Forelimb muscle (tissue), 1 donor: ENCODE measurements at places on chromosomes 5 and 9. TPM values are rescaled to one million over a fixed set of nuclear protein-coding genes. Genes with fewer than 3 reads are reported as not detected.

- DNase-seq = no peak
These were observed 62.9 kb upstream of the PPARGC1B start for GRCh38 chr5:149667084-149667828.

The MOCS2 gene
- 41.9 TPM for polyA plus RNA-seq

GRCh38 chr5:1112596-1113331 is 901 bp upstream of the SLC12A7 start:
- DNase-seq = no peak

- DNase-seq = no peak
These were observed 161.2 kb upstream of the CHD1 start for GRCh38 chr5:99089822-99090549.

DNA sequence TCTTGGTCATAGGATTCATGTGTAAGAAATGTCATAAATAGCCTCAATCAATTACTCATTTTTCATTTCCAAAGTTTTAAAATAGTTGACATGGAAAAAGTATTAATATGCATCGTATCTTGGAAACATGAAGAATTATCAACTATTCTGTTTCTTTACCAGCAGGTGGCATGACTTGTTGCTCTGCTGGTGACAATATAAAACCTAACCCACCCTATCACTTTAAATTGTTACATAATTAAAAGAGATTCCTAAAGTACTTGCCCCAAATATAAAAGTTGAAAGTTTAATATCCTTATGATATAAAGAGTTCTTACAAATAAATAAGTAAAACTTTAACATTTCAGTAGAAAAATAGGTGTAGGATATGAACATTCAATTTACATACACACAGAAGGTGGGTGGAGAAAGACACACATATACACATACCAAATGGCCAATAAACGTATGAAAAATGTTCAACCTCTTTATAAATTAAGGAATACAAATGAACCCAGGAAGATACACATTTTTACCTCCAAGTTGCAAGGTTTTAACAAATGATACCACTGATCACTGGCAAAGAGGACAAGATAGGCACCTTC is 30.6 kb downstream of the MAP1B start:
- DNase-seq = no peak

DNA sequence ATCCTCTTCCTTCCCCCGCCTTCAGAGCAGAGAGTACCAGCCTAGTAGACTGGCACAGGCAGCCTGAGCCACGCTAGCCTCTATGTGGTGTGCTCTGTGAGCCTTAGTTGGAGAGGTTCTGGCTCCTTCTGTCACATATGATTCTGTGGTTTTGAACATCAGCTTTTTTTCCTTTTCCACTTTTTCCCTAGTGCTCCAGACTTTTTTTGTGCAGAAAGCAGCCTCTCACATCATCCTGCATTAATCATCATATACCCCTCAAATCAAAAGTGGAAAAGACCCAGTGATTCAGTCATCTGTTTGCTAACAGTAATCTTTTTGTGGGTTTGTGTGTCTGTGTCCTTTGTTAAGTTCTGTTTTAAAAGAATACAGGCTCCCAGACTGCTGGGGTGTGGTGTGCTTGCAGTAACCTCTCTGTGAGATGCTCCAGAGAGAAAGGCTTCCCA is 663.9 kb upstream of the RGMB start:
- no peak for DNase-seq

GRCh38 chr9:17839776-17840175 is 260.9 kb downstream of the SH3GL2 start:
- DNase-seq = no peak

DNA sequence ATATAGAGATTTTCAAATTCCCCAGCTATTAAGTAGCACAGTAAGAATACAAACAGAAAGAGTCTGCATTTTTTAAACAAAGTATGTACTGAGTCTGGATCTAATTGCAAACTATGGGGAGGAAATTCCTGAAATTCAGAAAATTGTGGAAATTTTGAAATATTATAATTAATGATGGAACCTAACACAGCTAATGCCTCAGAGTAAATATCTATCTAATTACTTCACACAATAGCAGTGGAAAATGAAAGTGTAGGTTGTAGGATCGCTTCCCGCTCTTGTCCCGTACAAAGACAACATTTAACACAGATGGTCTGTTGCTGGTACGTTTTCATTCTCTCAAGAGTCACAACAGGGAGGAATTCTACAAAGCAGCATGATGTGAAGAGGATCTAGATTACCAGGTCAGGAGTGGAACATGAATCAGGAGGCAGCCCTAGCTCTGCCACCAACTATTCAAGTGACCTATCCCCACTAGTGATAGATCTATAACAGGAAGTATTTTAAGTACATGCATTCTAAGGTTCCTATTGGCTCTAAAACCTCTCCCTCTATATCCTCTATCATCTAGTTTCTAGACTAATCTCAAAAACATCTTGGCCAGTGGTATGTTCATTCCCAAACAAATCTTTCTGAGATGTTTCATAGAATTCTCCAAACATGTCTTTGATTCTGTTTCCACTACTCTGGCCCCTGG is 58.9 kb upstream of the GRAMD2B start:
- DNase-seq = no peak

The SPATA31D3 gene
- polyA plus RNA-seq = not detected

The TLX3 gene
- polyA plus RNA-seq = not detected

- no peak for DNase-seq
These were observed 4.0 kb upstream of the TYRP1 start for GRCh38 chr9:12689233-12689632.

DNA sequence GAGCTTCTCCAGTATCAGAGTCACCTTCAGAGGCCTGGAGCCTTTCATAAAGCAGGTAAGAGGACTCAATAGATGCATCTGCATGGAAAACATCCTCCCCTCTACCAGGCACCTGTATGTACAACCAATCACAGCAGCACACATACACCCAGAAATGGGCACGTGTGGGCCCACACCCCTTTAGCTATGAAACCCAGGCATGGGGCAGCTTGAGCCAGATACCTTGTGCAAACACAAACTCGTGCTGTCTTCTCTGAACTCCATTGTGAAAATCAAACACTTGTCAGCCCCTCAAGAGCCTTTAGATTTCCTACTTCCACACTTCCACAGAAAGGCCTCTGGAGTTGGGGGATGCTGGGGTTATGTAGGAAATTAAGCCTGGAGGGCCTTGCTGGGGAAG is 1.1 kb upstream of the CSF2 start:
- no peak for DNase-seq

GRCh38 chr5:54000011-54000410 is 310.4 kb downstream of the ARL15 start:
- DNase-seq = no peak

- no peak for DNase-seq
These were observed 6.6 kb downstream of the C5orf52 start for GRCh38 chr5:157677931-157678330.

The CDO1 gene
- polyA plus RNA-seq = 15.6 TPM

GRCh38 chr9:130259044-130259443 is 6.5 kb upstream of the HMCN2 start:
- no peak for DNase-seq

The PAXX gene
- 22.8 TPM for polyA plus RNA-seq

The STK10 gene
- 15.8 TPM for polyA plus RNA-seq

The PCDHA11 gene
- polyA plus RNA-seq = not detected

GRCh38 chr5:6644794-6645241 is 11.6 kb downstream of the SRD5A1 start:
- no peak for DNase-seq

DNA sequence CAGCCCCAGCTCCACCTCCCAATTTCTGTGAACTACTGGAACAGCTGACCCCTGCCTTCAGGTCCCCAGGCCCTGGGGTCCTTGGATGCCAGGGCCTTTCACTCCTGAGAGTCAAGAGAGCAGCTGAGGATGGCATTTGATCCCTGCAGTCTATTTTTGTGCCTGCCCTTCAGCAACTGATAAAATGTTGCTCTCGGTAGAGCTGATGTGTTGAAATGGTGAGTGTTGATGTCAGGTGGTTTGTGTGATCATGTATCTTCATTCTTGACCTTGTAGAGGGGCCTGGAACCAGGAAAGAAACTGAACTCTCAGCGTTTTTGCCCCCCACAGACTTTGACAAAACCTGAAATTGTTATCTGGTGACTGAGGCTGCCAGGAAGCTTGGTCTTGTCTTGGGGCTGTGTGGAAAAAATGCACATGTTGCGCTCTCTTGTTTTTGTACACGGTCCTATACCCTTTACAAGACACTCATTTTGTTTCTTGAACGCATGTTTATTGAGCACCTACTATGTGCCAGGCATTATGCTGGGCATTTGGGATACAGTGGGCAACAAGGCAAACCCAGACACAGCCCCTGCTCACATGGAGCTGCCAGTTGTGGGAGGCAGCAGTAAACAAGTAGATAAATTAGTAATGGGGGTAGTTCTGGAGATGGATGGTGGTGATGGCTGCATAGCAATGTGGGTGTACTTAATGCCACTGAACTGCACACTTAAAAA is 78.3 kb downstream of the PPARGC1B start:
- no peak for DNase-seq

DNA sequence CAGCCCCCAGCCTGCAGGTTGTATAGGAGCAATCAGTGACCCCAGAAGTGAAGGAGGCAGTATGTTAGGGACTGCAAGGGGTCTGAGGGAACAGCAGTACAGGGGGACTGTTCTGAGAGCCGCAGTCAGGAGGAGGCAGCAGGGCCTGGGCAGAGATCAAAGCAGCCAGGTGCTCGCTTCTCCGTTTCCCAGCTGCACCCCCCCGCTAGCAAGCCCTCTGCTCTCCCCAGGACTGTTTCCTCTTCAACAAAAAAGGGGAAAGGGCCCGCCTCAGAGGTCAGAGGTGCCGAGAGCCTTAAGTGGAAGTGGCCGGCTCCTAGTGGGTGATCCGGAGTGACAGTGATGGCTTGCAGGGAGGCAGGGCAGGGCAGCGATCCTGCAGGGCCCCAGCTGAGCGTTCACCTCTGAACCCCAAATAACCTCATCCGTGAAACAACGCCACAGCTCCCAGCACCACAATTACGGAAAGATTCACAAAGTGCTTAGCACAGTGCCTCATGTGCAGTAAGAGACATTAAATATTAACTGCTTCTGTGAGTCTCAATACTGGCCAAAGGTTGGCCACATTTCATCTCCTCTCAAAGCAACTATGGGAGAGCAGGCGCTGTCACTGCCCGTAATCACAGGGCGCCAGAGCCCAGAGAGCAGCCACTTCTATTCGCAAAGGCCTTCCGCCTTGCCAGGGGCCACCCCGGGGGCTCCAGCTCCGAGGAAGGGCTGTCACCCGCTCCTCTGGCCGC is 8.0 kb downstream of the CLPTM1L start:
- no peak for DNase-seq

- DNase-seq = no peak
These were observed 29.3 kb downstream of the PLAC8L1 start for GRCh38 chr5:146076028-146076427.

DNA sequence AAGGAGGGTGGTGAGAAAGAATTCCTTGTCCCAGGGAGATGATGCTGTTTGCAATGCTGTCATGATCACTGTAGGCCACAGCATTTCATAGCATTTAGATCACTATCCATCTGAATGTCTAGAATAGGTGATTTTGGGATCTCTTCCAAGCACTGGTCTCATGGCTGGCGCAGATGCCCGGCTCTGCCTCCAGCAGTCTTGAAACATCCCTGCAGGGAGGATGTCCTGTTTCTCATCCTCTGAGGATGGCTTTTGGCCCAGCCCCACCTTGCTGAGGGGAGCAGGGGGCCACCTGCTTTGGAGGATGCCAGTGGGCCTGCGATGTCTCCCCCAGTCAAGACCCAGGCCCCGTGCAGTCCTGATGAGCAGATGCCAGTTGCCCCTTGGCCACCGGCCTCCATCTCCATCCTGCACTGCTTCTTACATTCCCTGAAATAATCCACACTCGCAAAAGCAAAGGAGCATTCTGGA is 63.5 kb upstream of the GARNL3 start:
- no peak for DNase-seq

DNA sequence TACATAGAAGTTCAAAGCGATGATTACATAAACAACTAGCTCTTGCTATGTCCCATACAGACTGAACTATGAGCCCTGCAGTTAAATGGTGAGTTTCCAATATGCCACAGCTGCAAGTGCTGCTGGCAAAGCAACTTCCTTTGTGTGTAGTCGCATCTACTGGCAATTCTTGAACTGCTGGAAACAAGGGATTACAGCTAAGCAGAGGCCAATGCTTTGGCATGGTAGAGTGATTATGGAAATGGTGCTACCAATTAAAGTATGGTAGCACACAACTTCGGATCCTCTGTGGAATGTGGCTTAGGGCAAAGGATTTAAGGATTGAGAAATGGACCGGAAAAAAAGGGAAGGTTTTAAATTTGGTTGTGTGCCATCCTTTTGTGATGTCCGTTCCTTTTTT is 856.6 kb downstream of the MAT2B start:
- no peak for DNase-seq

DNA sequence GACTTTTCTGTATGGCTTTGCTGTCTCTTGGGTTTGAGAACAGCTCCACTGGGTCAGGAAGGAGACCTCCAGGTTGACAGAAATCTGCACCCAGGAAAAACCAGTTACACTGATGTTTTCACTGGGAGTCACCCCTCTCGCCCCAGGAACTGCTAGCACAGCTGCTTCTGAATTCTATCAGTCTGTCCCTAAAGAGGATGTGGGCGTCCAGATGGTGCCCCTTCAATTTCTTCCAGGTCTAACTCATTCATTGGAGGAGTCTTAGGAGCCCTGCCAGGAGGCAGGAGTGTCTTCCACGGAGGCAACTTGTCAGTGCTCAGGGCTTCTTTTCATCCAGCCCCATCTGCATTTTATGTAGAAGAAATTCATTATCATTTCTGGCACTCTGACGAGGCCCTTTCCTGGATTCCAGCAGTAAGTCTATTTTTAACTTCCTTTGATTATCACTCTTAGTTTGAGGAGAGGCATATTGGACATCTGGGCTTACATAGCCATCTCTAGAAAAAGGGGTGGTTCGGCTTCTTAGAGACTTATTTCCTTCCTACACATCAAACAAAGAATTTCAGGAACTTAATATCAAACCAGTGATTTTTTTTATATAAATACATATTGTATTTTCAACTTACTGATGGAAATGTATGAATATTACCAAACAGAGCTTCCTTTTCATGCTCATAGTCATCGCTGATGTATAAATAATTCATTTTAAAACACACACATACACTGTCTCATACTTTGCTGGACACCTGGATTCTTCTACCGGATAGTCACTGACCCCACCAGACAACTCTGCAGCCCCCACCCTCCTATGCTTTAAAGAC is 148.8 kb downstream of the IRX2 start:
- no peak for DNase-seq

The KCNV2 gene
- 0.27 TPM for polyA plus RNA-seq

The LCN1 gene
- not detected for polyA plus RNA-seq
